Activated CD8-positive, alpha-beta T cell treated with anti-CD3 and anti-CD28 coated beads, Interleukin-2, amount 10 ng/mL, durations not matched to agents 7 days and 5 days (primary cell): ENCODE measurements at places on chromosomes 1 and 21. TPM values are rescaled to one million over a fixed set of nuclear protein-coding genes. Genes with fewer than 3 reads are reported as not detected.

DNA sequence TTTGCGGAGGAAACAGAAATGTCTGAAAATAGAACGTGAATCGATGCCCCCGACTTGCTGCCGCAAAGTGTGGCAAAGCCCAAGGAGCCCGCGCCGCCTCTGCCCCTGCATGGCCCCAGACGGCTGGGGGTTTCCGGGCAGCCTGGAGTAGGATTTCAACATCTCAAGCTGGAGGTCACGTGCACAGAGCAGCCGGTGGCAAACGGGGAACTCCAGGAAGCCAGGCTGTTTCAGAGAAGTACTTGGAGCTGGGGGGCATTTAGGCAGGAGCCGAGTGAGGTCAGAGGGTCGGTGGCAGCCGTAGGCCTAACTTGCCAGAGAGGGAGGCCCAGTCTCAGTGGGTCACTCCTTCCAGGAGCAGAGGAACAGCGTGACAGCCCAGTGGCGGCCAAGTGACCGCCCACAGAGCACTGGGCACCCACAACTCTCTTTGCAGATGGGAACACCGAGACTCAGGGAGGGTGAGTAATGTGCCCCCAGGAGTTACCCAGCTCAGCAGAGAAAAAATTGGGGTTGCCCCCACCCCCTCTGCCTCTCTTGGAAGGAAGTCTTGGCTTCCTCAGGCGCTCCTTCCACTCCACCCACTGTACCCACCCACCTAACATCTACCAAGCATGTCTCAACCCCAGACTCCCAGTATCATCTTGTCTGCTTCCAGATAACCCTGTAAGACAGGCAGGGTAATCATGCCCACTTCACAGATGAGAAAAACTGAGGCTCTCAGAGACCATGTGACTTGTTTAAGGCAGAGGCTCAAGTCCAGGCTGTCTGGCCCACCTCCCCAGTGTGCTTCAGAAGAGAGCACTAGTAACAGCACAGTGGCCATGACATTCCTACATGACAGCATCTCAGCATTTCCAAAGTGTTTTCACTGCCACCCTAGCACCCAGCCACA lies 179.4 kb downstream of the HIVEP3 start:
- peak; percentile 73 for DNase-seq

GRCh38 chr1:184299406-184299790 lies 87.4 kb upstream of the C1orf21 start:
- DNase-seq, result no peak

DNA sequence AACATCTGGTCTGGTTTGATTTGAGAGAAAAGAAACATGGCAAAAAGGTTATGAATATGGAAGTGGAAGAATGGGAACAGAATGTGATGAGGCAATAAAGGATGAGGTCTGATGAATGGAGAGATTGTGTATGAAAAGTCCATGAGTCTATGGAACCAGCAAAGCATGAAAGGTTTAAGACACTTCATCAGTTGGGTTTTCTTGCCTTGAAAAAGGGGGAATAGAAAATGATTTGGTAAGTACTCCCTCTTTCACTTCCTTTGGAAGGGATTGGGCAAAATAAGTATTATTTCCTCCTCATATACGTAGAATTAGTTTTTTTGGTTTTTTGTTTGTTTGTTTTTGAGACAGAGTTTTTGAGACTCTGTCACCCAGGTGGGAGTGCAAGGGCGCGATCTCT lies 155.8 kb downstream of the TRIM33 start:
- no peak for DNase-seq

DNA sequence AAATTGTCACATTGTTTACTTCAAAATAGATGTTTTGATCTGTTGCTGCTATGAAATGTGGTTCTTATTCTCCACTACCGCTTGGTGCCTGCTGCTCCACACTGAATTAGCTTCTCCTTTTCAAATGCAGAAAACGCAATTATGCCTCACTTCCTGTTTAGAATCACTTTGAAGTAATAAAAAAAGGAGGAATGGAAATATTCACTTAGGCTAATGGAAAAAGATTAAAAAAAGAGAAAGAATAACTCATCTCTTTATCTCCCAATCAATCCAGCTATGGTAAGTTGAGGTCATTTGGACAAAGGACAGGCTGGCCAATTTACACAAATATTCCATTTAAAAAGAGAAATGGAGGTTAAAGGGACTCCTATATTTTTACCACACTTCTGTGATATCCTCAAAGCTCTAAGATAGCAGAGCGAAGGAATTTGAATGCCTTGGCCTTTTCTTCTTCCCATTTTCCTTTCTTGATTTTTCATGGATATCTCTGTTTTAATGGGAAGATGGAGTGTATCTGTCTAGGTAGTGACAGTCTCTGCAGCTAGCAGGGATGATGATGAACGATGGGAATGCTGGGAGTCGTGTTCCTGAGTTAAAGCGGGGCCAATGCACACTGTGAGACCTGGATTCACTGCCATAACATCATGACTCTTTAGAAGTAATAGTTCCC lies 35.7 kb downstream of the RGS5 start:
- no peak for DNase-seq

- peak; percentile 26 for DNase-seq
Measured at GRCh38 chr1:38964140-38964548, 22.5 kb upstream of the RHBDL2 start.

DNA sequence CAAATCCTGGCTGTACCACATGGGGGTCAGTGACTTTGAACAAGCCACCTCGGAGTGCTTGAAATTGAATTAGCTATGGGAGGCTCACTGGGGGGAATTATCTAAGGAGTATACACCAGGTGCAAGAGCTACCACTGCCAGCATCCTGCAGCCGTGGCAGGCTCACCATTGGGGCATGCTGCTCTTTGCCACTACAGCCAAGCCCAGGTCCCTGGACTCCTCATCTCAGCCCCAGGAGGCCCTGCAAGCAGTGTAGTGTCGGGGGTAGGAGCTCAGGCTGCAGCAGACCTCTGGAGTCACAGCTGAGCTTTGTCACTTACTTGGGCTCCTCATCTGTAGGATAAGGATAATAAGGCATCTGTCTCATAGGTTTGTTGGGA lies 35.3 kb downstream of the ACOT11 start:
- no peak for DNase-seq

The WNT3A gene
- not detected for total RNA-seq

The PTCH2 gene
- 1.3 TPM for total RNA-seq

The HLX gene
- total RNA-seq, result not detected

The C1orf50 gene
- total RNA-seq, result 6.7 TPM

The SYNC gene
- not detected for total RNA-seq
